ENCODE measurements at places on chromosomes 2 and 18.

GRCh38 chr2:28359222-28360057 is 33.2 kb upstream of the FOSL2 start:
- no peak for DNase-seq

DNA sequence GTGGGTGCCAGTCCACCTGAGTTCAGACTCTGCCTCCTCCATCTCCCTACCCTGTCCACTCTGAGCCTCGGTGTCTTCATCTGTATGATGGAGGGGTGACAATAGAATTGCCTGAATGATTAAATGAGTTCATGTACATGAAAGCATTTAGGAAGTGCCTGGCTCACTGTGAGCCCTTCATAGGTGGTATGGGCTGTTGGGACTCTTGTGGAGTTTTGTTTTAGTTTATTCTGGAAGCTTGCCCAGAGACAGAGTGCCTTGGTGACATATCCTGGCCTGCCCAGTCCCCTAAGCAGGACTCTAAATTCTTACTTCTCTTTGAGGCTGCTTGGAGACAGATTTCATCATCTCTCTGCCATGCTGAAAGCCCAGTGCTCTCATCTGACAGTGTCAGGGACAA is 24.5 kb upstream of the GIGYF2 start:
- no peak for DNase-seq

GRCh38 chr18:8328126-8328525 is 281.1 kb upstream of the RAB12 start:
- DNase-seq: peak; percentile 34

DNA sequence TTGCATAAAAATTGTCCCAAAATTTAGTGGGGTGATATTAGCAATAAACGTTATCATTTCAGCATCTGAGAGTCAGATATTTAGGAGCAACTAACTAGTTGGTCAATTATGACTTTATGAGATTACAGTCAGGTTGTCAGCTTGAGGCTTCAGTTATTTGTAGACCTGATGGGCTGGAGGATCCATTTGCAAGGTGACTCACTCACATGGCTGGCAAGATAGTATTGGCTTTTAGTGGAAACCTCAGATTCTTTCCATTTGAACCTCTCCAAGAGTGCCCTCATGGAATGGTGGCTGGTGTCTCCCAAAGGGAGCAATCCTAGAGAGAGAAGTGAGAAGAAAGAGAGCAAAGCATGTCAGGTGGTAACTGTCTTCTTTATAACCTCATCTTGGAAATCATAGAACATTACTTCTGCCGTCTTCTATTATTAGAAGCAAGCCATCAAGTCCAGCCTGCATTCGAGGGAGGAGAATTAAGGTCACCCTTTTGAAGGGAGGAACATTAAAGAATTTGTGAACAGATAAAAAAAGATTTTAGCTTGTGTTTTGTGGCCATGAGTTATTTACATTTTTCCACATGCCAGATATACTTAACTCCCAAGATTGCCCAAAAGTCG is 92.5 kb downstream of the HAUS1 start:
- DNase-seq: no peak

- DNase-seq: peak; percentile 21
Measured at GRCh38 chr2:169275696-169276444, 86.5 kb downstream of the LRP2 start.

GRCh38 chr2:188314314-188315054 is 22.8 kb downstream of the GULP1 start:
- DNase-seq: no peak

DNA sequence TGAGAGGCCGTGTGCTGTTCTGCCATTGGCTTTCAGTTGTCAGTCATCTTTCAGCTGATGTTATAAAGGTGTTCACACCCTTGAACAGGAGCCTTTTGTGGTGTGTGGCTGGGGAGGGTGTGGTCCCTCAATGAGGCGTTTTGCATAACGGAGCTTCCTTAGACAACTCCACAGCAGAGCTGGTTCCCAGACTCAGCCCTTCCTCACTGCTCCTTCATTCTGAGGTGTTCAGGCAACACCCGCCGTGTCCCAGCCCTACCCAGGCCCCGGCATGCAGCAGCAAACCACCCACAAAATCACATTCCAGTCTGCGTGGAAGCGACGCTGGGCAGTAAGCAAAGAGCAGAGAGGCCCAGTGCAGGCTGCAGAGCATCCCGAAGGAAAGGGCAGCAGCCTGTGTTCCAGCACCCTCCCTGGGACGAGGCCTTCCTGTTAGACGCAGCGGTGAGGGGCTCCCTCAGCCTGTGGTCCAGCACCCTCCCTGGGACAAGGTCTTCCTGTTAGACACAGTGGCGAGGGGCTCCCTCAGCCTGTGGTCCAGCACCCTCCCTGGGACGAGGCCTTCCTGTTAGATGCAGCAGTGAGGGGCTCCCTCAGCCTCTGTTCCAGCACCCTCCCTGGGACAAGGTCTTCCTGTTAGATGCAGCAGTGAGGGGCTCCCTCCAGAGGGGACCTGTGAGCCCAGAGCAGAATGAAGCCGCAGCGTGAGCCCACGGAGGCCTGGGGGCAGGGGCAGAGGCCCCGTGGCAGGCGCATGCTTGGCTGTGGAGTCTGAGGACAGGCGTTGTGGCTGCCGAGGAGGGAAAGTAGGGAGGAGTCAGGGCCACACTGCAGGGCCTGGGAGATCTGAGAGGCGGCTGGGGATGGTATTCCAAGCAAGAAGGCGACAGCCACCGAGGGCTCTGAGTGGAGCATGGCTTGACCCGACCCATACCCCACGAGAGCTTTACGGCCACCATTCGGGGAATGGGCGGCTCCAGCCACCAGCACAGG is 201.8 kb upstream of the HDAC4 start:
- DNase-seq: no peak

DNA sequence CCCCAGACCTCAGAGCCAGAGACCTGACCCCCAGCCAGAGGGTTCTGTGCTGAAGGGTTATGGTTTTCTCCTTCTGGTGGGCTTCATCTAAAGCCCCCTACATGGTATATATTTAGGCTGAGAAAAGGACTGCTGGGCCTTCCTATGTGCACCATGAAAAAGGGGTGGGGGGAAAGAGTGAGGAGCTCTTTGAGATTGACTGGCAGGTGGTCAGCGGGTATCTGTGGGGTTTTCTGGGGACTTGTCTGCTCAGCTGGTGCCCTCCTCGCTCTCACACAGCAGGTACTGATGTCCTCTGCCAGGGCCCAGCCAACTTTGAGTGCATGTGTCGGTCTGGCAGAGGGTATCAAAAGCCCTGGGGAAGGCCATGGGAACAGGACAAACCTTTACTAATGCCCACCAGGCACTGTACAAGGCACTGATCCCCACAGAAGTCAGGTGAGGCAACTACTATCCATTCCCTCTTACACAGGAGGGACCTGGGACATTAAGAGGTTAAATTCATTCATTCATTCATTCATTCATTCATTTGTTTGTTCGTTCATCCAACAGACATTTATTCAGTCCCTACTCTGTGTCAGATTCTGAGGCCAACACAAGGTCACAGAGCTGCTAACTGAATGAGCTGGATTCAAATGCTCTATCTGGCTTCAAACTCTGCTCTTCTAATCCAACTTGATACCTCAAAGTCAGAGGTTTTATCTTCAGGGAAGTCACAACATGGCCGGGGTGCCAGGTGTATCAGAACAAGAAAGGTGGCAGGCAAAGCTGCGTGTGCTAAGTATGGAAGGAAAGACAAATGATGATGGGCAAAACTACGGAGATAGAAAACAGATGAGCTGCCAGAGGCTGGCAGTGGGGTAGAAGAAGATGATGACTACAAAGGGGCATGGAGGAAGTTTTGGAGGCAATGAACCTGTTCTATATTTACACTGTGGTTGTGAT is 44.6 kb downstream of the REEP1 start:
- DNase-seq: no peak

GRCh38 chr2:236678307-236678975 is 108.8 kb downstream of the ACKR3 start:
- no peak for DNase-seq

- DNase-seq: no peak
Measured at GRCh38 chr2:37389989-37390765, 45.7 kb downstream of the QPCT start.

GRCh38 chr18:46333431-46334135 is 229.4 kb downstream of the HAUS1 start:
- DNase-seq: peak; percentile 89

- no peak for DNase-seq
Measured at GRCh38 chr2:217980036-217980435, 22.8 kb downstream of the TNS1 start.

- DNase-seq: no peak
Measured at GRCh38 chr2:137928547-137929518, 35.4 kb upstream of the HNMT start.

- no peak for DNase-seq
Measured at GRCh38 chr2:38033646-38034045, 42.3 kb downstream of the CYP1B1 start.

- no peak for DNase-seq
Measured at GRCh38 chr2:181859123-181859522, 32.4 kb upstream of the ITPRID2 start.

GRCh38 chr18:911025-911424 is 6.4 kb downstream of the ADCYAP1 start:
- peak; percentile 22 for DNase-seq

DNA sequence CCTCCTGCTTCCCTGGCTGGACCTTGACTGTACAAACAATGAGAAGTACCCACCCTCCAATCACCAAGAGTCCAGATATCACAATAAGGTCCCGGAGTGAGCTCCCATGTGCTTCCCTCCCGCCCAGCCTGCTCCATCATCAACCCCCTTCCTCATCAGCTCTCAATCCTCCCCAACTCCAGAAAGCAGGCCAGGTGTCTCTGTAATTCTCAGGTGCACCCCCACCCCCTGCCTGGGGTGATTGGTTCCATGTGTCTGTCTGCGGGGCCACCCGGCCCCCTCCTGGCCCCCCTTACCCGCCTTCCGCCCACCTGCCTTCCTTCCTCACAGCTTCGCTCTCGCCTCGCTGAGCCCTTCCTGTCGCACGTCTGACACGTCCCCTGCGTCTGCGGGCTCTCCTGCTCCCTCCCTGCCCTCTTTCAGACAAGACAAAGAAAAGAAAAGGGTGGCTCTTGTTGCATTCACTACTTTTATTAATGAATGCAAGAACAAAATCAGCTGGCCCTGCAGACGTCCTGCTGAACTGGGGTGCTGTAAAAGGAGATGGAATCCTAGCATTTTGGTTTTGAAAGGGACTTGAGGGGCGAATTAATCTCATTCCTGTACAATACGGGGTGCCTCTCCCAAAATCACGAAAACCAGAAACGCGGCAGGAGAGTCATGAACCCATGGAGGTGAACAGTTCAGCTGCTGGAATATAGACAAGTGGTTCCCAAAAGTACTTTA is 26.5 kb upstream of the IGFBP2 start:
- DNase-seq: peak; percentile 88

DNA sequence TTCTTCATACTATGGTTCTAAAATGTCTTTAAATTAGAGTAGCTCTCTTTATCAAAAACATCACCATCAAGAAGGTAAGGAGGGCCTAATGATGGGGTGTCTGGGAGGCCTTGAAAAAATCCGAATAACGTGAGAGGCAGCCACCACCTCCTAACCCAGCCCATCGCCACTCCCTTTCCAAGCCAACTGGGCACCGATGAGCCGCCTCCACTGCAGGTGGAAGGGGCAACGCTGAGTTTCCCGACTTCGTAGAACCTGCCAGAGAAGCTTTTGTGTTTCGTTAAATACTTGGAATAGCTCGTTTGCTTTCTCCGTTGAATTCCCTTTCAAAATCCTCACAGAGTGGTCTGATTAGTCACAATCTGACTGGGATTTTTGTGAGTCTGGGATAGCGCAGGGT is 22.0 kb upstream of the RPL31 start:
- no peak for DNase-seq

DNA sequence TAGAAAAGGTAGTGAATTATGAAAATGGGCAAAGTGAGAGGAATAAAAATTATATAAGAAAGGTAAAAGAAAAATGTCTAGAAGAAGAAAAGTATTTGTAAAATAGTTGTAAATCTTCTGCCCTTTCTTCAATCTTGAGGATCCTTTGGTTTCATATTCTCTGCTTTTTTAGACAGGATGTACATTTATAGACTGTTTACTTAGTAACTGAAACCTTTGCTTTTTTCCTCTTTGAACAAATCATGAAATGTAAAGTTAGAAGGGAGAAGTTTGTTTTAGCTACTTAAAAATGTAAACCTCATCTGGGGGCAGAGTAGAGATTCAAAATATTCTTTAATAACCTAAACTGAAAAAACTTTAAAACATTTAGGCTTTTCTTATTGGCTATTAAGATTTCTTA is 150.4 kb upstream of the ITGA4 start:
- DNase-seq: no peak

DNA sequence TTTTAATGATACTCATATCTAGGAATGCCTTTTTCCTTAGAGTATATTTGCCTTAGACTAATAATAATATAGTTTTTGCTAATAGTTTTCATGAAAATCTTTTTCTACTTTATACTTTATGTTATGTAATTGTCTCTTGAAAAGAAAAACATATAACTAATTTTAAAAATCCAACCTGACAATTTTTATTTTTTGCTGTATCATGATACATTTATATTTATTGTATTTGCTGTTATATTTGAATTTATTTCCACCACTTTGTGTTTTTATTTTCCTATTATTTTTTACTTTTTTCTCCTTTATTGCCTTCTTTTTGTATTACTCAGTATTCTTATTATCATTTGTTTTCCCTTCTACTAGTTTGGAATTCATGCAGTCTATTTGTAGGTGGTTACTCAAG is 85.4 kb downstream of the MBD5 start:
- DNase-seq: no peak

GRCh38 chr2:43133708-43134570 is 92.5 kb downstream of the ZFP36L2 start:
- no peak for DNase-seq

DNA sequence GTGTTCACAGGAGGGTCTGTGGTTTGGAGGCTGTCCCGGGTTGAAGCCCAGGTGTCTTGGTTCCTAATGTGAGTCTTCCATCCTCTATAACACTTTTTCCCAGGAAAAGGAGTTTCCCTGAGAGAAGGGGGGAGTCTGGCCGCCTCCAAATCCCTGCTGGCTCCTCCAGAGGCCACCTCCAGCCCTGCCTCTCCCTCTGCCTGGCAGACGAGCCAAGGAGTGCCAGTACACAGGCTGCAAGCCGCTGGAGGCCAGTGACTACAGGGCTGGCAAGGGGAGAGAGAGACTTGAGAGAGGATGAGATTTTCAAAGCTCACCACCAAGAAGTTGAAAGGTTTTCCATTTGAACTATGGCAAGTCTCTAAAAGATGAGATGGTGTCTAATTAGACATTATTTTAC is 154.2 kb upstream of the ID2 start:
- no peak for DNase-seq
